Central memory CD4-positive, alpha-beta T cell (primary cell): ENCODE measurements at places on chromosomes 11 and 22.

GRCh38 chr11:46338636-46338987 lies 8.7 kb upstream of the DGKZ start:
- DNase-seq: no peak

DNA sequence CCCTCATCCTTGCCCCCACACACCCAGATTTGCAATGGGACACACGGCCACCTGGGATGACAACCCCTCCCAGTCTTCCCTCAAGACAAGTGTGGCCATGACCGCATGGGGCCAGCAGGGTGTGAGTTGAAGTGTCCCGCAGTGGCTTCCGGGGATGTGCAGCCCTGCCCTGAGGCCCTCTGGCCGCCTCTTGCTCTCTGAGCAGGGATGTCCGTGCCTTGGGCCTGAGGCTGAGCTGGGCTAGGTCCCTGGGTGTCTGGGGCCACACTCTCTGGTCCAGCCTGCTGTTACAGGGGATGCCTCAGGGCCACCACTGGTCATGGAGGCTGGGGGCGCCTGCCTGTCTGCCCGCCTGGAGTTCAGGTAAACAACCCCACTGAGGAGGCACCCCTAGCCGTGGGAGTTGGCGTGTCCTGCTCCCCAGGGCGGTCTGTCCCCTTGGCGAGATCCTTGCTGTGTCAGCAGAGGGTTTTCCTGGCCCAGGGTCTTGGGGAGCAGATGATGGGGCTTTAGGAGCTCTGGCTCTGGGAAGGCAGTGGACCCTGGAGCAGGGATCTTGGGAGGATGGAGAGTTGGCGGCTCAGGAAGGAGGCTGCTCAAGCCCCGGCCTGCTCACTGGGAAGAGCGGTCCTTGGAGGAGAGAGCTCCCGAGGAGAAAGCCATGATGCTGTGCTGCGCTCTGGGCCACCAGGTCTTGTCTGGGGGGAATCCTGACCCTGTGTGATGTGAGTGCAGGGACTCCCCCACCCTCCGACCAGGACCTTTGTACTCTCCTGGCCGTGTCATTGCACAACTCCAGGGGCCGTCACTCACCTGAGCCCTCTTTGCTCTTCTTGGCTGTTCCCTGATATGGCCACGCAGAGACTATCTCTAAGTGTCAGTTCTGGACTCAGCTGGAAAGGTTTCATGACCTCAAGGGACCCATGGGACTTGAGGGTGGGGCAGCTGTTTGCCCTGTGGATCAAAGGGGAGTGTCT lies 67.9 kb downstream of the KCNQ1 start:
- no peak for DNase-seq

GRCh38 chr11:130337281-130338089 lies 22.8 kb upstream of the ZBTB44 start:
- DNase-seq: no peak

DNA sequence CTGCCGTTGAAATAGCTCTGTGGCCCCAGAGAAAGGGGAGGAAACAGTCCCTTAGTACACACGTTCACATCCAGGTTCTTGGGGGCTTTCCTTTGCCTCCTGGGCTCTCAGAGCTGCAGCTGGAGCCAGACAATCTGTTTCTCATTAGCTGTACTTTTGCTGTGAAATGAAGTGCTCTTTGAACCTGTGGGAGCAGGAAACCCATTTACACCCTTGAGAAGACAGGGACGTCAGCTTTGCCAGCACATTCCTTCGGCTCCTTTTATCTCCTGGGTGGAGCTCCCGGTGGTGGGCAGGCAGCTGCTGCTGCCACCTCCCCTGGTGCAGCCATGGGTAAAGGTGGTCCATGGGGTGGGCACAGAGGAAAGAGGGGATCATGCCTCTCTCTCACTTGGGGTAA lies 80.6 kb upstream of the TIMP3 start:
- no peak for DNase-seq

- no peak for DNase-seq
Observed at GRCh38 chr22:37345863-37346504, 63.7 kb downstream of the CYTH4 start.

GRCh38 chr11:117713538-117713991 lies 83.5 kb downstream of the DSCAML1 start:
- no peak for DNase-seq

GRCh38 chr11:11461473-11461872 lies 108.4 kb upstream of the CSNK2A3 start:
- DNase-seq: no peak

- no peak for DNase-seq
Observed at GRCh38 chr11:10444725-10445315, 10.2 kb upstream of the AMPD3 start.

- no peak for DNase-seq
Observed at GRCh38 chr11:19594326-19594725, 118.3 kb upstream of the NAV2 start.

GRCh38 chr22:41469218-41469851 lies 418 bp downstream of the ACO2 start:
- DNase-seq: no peak

GRCh38 chr11:848380-848931 lies 5.8 kb downstream of the TSPAN4 start:
- DNase-seq: peak; percentile 50

DNA sequence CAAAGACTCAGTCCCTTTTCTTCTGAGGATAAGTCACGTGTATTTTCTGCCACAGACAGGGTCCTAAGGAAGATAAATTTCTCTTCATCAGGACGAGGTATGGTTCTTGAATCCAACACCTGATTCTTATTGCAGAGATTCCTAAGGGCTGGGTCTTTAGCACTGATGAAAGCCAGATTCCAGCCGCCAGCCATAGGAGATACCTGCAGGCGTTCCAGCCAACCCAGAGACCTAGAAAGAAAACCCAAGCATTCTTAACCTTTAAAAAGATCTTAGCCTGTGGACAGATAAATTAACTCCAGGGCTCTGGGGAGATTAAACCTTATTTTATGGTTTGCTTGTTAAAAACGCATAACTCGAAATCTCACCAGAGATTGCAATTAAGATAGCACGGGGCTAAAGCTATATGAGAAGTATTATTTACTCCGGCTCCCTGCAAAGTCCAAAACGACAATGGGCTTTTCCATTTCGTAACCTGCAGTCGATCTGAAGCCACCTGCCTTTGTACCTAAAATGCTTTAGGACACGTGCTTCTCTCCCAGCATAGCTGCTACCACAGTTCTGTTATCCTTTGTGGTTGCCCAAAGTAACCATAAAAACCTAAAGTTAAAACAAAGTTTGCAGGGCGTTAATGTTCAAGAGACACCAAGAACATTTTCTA lies 104.5 kb downstream of the NXPE2 start:
- no peak for DNase-seq

- DNase-seq: no peak
Observed at GRCh38 chr11:66850235-66850587, 6.7 kb upstream of the LRFN4 start.

- no peak for DNase-seq
Observed at GRCh38 chr22:46250783-46251125, 661 bp upstream of the CDPF1 start.

- no peak for DNase-seq
Observed at GRCh38 chr11:113113801-113114704, 152.8 kb downstream of the NCAM1 start.

GRCh38 chr22:49413551-49413950 lies 414.1 kb downstream of the BRD1 start:
- no peak for DNase-seq

DNA sequence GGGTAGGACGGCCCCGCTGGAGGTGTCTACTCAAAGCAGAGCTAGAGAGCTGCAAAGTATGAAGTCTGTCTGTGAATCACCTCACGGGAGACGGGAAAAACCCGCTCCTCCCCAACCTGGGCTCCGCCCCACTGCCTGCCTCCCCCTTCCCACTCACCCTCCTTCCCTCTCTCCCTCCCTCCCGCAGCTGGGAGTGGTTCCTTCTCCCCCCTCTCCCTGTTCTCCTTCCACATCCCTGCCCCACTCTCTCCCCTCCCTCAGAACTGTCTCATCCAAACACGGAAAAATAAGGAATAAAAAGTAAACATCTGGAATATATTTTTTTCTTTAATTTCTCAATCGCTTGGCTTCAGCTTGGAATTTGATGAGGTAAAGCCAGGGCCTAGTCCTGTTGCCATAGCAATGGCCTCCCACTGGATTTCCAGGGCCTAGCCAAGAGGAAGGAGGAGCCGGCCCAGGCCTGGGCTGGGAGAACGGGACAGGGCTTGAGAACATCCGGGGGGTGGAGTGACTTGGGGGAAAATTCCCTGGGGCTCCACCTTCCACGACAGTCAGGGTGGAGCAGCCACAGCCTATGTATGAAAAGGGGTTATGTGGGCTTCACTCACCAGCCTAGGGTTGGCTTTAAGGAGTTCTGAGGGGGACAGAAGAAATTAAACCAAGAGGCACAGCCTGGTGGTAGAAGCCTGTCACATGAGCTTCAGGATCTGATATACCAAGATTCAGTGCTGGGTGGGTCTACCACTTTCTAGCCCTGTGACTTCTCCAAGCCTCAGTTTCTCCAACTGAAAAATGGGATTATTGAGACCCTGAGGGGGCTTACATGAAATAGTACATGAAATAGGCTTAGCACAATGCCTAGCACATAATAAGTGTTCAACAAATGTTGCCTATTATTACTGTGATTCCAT lies 2.2 kb downstream of the TNKS1BP1 start:
- no peak for DNase-seq

- no peak for DNase-seq
Observed at GRCh38 chr11:44964526-44965209, 14.0 kb upstream of the TP53I11 start.

DNA sequence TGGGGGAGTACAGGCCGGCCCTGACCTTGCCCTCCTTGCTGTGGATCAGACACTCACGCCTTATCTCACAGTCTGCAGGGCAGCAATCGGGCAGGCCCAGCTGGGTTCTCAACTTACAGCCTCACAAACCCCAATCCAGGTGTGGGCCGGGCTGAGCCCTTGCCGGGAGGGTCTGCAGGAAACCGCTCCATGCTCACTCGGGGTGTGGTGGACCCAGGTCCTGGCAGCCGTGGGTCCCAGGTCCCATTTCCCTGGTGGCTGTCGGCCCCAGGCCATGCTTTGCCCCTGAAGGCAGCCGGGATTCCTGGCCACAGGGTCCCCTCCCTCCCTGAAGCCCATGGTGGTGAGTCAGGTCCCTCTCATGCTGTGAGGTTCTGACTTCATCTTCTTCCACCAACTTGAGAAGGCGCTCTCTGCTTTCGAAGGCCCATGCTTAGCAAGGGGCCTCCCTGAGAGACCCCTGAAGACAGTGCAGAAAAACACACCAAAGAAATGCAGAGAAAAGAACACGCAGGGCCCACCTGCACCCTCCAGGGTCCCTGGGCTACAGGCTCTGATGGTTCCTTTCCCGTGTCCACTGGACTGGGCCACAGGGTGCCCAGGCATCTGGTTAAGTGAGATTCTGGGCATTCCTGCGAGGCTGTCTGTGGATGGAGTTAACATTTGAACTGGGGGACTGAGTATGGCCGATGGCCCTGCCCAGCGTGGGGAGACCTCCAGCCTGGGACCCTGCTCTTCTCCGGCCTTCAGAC lies 588.2 kb downstream of the BRD1 start:
- DNase-seq: no peak

DNA sequence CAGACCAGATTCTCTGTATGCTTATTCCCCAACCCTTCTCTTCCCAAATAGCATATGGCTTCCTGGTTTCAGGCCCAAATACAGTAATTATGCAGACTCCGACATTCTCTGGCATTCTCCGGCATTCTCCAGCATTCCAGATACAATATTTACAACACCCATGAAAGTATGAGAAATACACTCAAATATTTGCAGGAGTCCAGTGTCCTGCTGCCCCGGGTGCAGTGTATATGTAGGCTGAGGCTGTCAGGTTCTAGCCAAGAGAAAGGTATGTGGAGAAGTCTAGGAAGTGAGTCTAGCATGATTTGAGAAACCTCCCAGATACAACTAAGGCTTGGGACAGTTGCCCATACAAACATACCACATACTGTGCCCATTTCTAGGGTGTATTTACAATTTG lies 160.7 kb downstream of the SOX6 start:
- DNase-seq: no peak

DNA sequence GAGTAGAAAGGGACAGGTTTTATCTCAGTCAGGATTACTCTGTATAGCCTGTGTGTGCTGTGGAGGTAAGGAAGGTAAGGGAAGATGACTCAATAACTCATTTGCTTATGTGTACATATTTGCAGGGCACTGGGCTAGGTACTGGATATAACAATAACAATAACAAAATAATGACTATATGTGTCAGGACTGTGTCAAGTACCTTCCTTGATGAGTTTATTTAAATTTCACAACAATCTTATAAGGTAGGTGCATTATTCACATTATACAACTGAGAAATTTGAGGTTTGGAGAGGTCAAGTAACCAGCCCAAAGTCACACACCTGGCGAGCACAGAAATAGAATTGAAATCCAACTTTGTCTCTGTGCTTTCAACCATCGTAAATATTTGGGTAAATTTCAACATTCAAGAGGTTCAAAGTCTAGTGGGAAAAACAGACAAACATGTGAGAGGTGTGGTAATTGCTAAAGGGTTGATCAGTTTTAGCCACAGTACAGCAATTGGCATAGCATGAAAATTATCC lies 131.8 kb downstream of the APIP start:
- DNase-seq: no peak

GRCh38 chr22:22201930-22202343 lies 42.6 kb upstream of the VPREB1 start:
- DNase-seq: no peak

GRCh38 chr11:12455938-12456337 lies 78.6 kb downstream of the PARVA start:
- no peak for DNase-seq

DNA sequence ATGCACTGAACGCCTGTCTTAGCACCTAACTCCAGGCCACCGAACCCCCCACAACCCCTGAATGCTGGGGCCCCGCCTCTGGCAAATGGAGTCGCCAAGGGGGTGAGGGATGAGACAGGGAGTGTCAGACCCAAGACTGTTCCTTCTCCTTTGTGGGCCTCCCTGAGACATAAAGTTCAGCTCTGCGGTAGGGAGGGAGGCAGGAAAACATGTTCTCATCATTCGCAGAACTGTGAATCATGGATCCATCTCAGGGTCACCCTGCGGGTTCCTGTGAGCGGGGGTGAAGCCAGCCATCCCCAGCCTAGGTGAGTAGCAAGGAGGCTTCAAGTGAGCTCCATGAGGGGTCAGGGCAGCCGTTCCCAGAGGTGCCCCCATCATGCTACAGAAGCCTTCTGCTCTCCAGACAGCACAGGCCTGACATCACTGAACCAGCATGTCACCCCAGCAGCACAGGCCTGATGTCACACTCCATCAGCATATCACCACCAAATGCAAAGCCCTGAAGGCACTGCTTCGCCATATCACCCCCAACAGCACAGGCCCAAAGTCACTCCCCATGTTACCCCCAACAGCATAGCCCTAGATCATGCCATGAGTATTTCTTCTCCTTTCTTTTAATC lies 27.2 kb downstream of the TMPRSS6 start:
- no peak for DNase-seq

GRCh38 chr11:8642196-8642841 lies 40.1 kb downstream of the TRIM66 start:
- DNase-seq: no peak

- no peak for DNase-seq
Observed at GRCh38 chr11:72451831-72452376, 17.6 kb upstream of the CLPB start.
